ENCODE measurements at places on chromosomes 6 and 20.

- no peak for DNase-seq
Measured at GRCh38 chr20:10676518-10676917, 2.7 kb upstream of the JAG1 start.

- DNase-seq, result no peak
Measured at GRCh38 chr6:150037526-150038201, 12.3 kb upstream of the RAET1L start.

GRCh38 chr6:111951497-111952085 lies 78.3 kb upstream of the FYN start:
- DNase-seq, result no peak

DNA sequence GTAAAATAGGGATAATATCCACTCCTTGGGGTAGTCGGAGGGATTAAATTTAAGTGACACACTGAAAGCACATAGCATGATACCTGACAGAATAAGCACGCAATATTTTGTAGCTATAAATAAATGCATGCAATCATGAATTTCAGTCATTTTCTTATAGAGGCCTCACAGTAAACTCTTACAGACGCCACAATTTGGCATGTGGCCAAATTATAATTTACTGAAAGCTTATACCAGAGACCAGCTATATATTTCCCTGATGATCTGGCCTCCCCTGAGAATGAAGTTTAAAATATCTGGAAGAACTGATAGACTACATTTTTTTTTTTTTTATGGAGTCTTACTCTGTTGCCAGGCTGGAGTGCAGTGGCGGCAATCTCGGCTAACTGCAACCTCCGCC lies 40.9 kb downstream of the QRSL1 start:
- DNase-seq, result no peak

- no peak for DNase-seq
Measured at GRCh38 chr6:158077676-158078075, 90.4 kb downstream of the SERAC1 start.

DNA sequence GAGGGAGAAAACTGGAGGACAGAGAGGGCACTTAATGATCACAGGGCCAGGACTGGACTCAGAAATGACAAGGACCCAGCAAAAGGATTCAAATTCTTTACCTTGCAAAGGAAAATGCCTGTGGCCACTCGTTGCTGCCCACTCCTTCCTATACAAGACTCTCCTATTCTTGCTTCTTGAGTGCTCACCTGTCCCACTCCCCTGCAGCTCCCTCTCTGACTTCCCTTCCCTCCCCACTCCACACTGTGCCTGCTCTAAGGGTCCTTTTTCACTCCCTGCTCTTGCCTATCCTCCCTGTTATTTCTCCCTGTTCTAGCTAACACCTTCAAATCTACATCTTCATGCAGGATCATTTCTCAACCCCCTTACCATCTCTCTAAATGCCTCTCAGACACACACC lies 56.1 kb downstream of the UNC5CL start:
- no peak for DNase-seq

- no peak for DNase-seq
Measured at GRCh38 chr20:9711872-9712271, 127.0 kb downstream of the PAK5 start.

DNA sequence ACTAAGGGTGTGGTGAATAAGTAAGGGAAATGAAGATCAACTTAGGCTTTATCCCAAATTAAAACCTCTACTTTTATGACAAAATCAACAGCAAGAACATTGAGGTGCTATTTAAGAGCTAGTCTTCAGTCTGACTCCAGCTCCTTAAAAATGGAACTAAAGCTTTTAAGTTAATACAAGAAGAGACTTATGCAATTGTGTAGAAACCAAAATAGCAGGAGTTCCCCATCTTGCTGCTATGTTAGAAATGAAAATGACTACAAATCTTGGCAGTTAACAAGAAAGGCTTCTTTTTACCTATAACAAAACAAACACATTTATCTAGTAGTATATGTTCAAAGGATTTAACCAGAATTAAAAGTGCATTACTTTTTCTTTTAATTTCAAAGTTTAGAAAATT lies 25.7 kb downstream of the HMGN3 start:
- DNase-seq, result no peak
